ENCODE measurements at places on chromosomes 3 and 15.

- DNase-seq = no peak
Observed at GRCh38 chr15:71245588-71245987, 130.3 kb downstream of the THSD4 start.

- peak; percentile 88 for DNase-seq
Observed at GRCh38 chr3:13461169-13462124, 18.7 kb upstream of the HDAC11 start.

DNA sequence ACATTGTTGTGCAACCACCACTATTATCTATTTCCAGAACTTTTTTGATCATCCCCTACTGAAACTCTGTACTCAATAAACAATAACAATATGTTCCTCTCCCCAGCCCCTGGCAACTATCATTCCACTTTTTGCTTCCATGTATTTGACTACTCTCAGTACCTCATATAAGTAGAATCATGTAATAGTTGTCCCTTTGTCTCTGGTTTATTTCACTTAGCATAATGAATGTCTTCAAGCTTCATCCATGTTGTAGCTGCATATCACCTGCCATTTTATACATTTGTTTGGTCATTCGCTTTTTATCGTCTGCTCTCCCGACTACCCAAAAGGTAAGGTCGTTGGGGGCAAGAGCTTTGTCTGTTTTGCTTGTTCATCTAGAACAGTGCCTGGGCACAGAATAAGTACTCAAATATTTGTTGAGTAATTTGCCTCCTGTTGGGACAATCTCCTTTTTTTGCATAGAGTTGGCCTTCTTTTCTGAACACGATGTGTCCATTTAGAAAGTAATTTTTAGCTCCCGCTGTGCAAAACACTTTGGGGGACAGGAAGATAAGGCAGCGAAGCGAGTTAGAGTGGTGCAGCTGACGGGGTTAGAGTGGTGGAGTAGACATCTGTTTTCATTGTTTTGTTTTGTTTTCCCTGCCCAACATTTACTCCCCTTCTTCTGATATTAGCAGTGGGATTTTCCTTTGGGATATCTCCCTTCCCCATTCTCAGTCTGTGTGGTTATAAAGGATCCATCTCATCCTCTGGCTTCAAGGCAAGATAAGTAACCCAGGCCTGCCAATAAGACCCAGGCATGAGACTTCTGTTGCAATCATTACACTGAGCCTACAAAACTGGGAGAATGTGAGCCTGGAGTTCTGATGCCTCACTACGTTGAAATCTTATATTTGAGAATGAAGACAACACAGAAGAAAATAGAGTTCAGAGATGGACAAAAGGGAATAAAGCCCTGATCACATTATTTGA lies 83.4 kb upstream of the RNU6-1 start:
- DNase-seq = no peak

DNA sequence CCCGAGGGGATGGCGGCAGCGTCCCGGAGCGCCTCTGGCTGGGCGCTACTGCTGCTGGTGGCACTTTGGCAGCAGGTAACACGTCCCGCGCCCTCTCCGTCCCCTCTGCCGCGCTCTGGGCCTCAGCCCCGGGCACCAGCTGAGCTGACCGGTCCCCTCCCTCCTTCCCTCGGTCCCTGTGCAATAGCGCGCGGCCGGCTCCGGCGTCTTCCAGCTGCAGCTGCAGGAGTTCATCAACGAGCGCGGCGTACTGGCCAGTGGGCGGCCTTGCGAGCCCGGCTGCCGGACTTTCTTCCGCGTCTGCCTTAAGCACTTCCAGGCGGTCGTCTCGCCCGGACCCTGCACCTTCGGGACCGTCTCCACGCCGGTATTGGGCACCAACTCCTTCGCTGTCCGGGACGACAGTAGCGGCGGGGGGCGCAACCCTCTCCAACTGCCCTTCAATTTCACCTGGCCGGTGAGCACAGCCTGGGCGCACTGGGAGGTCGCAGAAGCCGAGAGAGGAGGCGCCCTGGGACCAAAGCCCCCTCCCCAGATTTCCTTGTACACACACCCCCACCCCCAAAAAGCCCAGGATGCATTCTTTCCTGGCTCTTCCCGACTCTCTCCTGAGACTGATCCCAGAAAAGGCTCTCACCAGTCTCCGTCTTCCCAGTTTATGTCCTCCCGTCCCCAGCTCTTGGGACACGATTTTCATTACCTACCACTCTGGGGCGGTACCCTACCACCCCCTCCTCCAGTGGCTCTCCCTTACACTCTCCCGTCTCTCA lies 705 bp downstream of the DLL4 start:
- peak; percentile 48 for DNase-seq

DNA sequence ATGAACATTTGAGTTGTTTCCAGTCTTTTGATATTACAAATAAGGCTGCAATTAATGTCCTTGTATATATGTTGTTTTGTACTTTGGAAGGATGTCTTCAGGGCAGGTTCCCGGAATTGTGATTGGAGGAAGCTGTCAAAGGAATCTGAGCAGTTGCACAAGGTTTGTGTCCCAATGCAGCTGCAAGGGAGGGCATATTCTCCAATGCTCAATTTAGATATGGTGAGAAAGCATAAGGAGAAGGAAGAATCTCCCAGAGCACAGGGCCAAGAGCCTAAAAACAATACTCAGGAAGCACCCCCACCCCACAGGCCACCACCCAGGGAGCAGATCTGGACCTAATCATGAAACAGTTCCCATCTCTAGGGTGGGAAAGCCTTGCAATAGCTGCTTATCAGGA lies 228.0 kb upstream of the LRRFIP2 start:
- no peak for DNase-seq

GRCh38 chr3:69326855-69327300 lies 59.0 kb downstream of the FRMD4B start:
- DNase-seq = peak; percentile 44

DNA sequence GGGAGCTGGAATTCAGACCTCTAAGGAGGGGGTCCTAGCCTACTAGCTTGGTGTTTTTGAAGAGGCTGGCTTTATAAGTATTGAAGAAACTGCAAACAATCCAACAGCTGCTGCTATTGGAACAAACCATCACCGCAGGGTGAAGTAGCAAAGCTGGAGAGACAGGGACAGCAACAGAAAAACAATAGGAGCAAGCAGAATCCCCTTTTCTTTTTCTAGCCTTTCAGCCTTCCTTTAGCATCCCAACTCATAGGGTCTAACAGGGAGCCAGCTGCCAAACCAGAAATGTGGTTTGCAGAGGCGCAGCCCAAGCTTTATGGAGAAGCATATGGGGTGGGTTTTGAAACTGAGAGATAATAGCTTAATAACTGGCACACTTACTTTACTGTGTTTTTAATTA lies 106.2 kb upstream of the CHMP2B start:
- no peak for DNase-seq

GRCh38 chr15:71543413-71543812 lies 266.9 kb upstream of the NR2E3 start:
- DNase-seq = no peak

DNA sequence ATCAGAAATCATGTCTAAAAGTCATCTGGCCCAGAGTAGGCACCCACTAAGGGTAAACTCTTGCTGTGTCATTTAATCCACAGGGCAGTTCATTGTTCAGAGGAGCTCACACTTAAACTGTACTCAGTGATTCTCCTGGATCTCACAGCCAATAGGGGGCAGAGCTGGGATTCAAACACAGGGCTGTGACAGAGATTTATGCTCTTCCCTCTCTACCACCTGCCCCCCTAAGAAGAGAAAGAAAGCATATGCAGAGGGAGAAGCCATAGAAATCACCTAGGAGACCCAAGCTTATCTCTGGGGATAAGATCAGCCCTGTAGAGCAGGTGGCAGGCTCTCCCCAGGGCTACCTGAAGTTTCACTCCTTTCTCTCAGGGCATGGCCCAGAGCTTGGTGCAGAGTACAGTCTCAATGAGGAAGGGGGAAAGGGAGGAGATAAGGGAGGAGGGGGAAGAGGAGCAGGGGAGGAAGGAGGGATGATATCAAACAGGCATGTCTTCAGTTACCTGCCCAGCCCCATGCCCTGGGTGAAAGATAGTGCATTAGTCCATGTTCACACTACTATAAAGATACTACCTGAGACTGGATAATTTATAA lies 51.8 kb upstream of the ADPGK start:
- no peak for DNase-seq

DNA sequence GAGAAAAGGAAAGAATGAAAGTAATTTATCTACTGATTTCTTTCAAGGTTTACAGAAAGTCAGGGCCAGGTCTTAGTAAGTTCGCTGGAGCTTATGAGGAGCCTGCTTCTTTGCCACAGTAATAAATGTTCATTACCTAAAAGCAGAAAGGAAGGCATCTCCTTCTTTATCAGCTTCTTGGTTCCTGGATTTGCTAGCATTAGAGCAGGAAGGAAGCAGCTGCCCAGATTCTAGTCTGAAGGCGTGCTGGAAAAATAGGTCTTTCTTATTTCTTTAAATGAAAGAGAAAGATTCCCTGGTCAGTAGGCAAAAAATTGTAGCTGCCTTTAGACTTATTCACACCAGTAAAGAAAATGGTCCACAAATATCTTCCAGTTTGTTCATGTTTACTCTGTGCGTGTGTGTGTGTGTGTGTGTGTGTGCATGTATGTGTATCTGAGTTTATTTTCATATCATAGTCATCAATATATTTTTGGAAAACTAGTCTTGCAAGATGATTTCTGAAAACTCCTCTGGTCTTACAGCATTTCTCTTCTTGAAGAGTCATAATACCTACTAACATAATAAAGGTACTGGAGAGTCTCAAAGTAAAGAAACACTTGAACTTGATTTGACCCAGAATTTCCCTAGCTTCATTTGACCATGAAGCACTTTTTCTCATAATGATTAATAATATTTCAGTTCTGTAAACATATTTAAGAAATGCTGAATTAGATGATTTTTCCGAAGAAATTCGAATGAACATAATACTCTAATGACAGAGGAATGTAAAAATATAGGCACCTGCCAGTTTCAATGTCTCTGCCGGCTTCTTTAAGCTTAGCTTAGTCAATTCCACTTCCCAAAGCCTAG lies 255.3 kb upstream of the ZPLD1 start:
- peak; percentile 14 for DNase-seq

DNA sequence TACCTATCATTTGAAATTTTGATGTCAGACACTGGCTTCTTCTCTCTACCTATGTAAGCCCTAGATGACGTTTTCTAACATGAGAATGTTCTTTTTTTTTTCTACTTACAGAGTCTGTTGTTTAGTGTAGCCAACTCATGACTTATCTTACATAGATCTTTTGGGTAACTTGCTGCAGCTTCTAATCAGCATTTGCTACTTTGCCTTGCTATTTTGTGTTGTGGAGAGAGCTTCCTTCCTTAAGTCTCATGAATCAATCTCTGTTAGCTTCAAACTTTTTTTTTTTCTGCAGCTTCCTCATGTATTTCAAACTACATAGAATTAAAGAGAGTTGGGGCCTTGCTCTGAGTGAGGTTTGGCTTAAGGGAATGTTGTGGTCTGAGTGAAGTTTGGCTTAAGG lies 568.7 kb upstream of the BCHE start:
- peak; percentile 28 for DNase-seq

DNA sequence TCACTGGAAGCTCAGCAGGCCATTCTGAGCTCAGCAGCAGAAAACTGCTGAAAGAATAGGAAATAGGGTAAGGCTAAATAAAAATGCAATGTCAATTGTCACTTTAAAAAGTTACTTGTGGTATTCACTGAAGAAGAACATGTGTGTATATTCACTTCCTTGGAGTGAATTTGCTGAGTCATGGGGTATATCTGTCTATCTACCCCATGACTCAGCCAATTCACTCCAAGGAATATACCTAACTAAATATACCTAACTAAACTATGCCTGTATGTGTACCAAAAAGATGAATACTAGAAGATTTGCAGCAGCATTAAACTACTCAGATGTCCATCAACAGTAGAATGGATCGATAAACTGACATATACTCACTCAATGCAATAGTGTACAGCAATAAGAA lies 69.5 kb upstream of the KCNAB1 start:
- DNase-seq = peak; percentile 65

GRCh38 chr3:16124636-16125035 lies 49.8 kb upstream of the GALNT15 start:
- no peak for DNase-seq

GRCh38 chr3:24410860-24411259 lies 83.8 kb downstream of the THRB start:
- no peak for DNase-seq

GRCh38 chr3:169379496-169380090 lies 283.9 kb downstream of the MECOM start:
- DNase-seq = no peak
